ENCODE measurements at places on chromosomes 16 and 17. TPM values are rescaled to one million over a fixed set of nuclear protein-coding genes. Genes with fewer than 3 reads are reported as not detected.

The MYH8 gene
- 0.05 TPM for total RNA-seq

GRCh38 chr16:14028202-14028601 lies 42.9 kb upstream of the MRTFB start:
- no peak for DNase-seq

DNA sequence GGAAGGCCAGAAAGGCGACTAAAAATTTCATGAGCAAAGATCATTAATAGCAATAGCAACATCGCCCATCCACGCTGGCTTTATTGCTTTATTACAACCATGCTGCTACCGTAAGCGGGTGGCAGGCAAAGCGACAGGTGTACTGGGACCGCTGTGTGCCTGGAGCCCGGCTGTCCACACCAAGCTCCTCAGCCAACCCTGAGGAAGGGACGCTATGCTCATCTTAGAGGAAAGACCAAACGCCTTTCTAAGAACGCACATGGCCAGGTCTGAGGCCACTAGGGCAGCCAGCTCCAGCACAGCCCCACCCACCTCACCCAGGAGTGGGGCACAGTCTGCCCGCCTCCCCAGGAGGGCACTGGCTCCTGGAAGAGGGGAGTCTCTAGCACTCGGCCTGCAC lies 28.0 kb downstream of the PEMT start:
- no peak for DNase-seq

GRCh38 chr17:57455063-57455914 lies 199.0 kb downstream of the MSI2 start:
- DNase-seq = no peak

The PCTP gene
- total RNA-seq = 13.2 TPM

The CCDC92B gene
- total RNA-seq = 0.13 TPM

The CD79B gene
- total RNA-seq = 2.7 TPM

DNA sequence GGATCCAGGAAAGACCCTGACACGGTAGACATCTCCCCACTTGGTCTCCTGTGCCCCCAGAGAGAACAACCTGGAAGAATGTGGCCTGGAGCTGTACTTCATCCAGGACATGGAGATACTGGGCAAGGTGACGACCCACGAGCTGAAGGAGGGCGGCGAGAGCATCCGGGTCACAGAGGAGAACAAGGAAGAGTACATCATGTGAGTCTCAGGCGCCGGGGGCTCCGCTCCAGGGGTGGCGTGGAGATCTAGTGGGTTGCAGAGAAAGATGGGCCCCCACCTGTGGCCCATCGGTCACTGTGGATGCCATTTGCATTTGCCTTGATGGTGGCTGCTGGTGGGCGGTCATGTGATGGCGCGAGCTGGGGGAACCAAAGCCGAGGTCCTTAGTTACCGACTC lies 14.9 kb upstream of the CLEC18A start:
- peak; percentile 38 for DNase-seq

DNA sequence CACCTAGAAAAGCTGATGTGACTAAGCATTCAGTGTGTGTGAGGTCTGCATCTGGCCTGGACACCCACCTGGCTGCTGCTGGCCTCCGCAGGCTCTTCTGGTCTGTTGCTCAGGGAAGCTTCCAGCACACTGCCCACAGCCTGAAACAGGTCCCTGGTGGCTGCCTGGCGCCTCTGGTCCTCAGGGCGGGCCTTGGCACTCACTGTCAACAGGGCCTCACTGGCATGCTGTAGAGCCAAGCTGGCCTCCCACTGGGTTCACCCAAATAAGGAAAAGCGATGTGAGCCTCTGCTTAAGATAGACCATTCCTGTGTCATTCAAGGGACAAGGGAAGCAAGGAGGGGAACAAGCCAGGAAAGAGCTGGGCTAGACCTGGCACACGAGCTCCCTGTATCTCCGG lies 70.6 kb upstream of the BCO1 start:
- no peak for DNase-seq

DNA sequence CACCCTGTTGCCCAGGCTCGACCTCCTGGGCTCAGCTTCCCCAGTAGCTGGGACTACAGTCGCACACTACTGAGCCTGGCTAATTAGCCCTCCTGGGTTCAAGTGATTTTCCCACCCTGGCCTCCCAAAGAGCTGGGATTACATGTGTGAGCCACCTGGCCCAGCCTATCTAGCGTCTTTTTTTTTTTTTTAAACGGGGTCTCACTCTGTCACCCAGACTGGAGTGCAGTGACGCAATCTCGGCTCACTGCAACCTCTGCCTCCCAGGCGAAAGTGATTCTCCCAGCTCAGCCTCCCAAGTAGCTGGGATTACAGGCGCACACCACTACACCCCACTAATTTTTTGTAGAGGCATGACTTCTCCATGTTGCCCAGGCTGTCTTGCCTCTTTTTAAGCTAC lies 33.3 kb downstream of the GLG1 start:
- DNase-seq = no peak

DNA sequence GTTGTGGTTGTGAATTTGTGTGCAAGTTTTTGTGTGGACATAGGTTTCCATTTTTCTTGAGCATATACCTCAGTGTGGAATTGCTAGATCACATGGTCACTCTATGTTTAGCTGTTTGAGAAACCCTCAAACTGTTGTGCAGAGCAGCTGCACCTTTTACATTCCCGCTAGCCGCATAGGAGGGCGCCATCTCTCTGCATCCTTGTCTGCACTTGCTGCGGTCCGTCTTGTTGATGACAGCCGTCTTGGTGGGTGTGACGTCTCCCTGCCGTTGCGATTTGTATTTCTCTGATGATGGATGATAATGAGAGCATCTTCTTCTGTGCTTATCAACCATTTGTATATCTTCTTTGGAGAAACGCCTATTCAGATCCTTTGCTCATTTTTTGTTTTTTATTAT lies 25.1 kb upstream of the IL17C start:
- no peak for DNase-seq

- DNase-seq = no peak
Observed at GRCh38 chr17:44190481-44190880, 3.7 kb downstream of the TMUB2 start.

DNA sequence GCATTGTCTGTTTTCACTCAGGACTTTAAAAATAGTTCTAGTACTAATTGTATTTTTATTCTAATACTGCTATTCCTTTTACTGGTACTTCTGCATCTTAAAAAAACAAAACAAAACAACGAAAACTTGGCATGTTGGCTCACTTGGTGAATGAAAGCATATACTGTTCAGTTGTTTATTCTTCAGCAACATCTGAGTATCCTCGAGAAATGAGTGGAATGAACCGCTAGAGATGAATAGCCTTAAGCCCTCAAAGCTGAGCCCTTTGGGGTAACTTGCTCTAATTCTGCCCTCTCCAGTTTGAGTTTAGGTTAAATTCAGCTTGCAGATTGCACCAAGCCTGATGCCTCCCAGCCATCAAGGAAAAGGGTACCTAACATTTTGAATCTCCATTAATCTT lies 126.5 kb downstream of the WWOX start:
- no peak for DNase-seq

DNA sequence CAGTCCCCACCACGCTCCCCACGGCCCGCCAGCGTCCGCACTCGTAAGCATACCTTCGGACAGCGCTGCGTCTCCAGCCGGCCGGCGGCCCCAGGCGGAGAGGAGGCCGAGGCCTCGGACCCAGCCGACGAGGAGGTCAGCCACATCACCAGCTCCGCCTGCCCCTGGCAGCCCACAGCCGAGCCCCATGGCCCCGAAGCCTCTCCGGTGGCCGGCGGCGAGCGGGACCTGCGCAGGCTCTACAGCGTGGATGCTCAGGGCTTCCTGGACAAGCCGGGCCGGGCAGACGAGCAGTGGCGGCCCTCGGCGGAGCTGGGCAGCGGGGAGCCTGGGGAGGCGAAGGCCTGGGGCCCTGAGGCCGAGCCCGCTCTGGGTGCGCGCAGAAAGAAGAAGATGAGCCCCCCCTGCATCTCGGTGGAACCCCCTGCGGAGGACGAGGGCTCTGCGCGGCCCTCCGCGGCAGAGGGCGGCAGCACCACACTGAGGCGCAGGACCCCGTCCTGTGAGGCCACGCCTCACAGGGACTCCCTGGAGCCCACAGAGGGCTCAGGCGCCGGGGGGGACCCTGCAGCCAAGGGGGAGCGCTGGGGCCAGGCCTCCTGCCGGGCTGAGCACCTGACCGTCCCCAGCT lies 4.9 kb downstream of the TPSG1 start:
- DNase-seq = no peak

DNA sequence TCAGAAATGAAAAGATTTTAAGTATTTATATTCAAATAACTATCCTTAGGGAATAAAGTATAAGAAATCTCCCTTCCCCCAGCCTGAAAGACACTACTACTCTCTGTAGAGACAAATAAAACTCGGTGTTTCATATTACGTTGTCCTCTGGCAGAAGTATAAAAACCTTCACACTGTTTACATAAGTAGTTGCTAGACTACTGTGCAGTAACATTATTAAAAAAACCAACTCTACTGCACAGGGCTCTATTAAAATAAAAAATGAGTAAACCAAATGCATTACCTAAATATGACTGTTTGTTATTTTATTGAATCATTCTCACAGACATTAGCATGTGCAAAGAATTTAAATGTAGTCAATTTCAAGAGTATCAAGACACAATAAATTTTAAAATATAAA lies 67.4 kb downstream of the MED13 start:
- DNase-seq = no peak

DNA sequence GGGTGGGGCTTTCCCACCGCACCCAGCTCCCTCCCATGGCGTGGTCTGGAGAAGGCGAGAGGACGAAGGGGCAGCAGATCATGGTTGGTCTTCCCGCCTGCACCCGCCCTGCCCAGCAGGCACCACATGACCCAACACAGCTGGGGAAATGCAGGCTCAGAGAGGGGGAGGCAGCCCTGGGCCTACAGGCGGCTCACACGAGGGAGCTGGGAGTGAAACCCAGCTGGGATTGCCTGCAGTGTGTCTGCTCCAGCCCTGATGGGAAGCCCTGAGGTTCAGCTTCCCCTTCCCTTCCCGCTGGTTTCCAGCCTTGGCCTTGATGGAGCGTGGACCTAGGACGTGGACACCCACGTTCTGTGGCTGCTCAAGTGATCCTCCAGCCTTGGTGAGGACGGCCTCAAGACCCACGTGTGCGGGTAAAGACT lies 20.0 kb upstream of the PABPN1L start:
- no peak for DNase-seq

DNA sequence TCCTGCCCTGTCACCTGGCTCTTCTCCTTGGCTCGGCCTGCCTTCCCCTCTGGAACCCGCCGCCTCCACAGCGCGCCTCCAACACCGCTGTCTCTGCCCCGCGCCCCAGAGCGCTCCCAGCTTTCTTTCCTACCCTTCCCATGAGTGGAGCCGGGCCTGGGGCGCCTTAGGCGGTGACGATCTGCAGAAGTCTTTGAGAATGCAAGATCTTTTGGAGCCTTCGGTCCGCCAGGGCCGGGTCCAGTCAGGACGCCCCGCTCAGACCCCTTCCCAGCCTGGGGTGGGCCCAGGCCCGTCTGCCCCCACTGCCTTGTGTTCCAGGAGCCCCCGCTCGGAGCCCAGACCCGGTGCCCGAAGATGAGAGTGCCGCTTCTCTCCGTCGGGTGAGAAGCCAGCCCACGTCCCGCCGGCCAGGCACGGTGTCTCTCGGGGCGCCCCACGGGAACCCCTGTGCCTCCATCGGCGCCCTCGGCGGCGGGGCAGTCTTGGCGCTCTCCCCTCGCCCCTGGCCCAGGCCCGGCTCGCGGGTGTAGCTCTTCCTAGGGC lies 40.0 kb downstream of the MRM1 start:
- no peak for DNase-seq

The HEXD gene
- total RNA-seq = 14.3 TPM

DNA sequence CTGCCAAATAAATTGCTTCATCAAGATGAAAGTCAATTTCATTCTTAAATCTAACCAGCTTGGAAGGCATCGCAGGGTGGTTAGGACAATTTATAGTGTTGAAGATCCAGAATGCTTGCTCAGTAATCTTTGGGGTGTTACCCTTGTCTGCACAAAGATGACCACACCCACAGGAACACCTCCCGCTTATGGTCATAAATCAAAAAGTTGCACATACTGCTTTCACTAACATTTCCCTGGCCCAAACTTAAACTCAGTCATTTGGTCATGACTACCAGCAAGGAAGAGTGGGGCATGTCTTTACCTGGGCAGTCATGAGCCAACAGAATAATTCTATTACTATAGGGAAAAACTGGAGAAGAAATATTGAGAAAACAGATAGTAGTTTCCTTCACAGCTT lies 57.6 kb upstream of the KIF2B start:
- DNase-seq = no peak

- no peak for DNase-seq
Observed at GRCh38 chr16:69610356-69610755, 44.6 kb downstream of the NFAT5 start.

DNA sequence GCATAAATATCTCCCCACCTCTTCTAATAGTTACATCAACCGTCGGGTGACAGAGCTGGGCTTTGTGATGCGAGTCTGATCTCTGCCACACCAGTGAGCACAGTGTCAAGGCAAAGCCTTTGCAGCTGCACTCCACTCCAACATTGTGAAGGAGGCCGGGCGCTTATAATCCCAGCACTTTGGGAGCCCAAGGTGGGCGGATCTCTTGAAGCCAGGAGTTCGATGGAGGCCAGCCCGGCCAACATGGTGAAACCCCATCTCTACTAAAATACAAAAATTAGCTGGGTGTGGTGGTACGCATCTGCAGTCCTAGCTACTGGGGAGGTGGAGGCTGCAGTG lies 18.9 kb downstream of the CYB5D2 start:
- no peak for DNase-seq

DNA sequence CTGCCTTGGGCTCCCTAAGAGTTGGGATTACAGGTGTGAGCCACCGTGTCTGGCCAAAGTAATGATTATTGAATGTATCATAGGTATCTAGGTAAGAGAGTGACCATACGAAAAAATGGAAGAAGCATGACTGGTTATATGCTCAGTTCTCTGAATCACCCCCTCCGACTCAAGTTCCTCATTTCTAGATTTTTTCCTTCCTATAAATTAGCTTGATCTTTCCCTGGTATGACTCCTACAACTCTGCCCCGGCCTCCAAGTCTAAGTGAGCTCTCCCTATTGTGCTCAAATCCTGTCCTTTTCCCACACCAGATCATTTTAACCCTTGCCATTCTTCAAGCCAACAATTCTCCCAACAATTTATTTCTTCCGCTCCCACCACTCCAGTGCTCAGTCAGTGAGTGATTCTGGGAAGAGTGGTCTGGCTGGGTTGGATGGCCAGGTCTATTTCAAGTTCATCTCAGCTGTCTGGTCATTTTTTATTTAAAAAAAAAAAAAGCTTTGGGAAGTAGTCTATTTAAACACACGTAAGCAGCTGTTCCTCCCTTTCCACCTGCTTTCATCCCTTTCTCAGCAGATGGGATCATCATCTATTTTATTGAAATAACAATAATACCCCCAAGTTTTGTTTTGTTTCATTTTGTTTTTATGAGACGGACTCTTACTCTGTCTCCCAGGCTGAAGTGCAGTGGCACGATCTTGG lies 120.2 kb upstream of the HS3ST2 start:
- no peak for DNase-seq

GRCh38 chr17:73719588-73720071 lies 75.4 kb upstream of the SDK2 start:
- DNase-seq = peak; percentile 76

GRCh38 chr17:36879027-36879426 lies 58.2 kb upstream of the LHX1 start:
- DNase-seq = no peak

The ZNF200 gene
- total RNA-seq = 5.3 TPM
